ENCODE measurements at places on chromosomes 4 and X. TPM values are rescaled to one million over a fixed set of nuclear protein-coding genes. Genes with fewer than 3 reads are reported as not detected.

GRCh38 chrX:110796407-110796697 is 735 bp upstream of the CHRDL1 start:
- DNase-seq, result no peak

GRCh38 chrX:74534569-74535038 is 79.8 kb downstream of the RLIM start:
- DNase-seq, result no peak

DNA sequence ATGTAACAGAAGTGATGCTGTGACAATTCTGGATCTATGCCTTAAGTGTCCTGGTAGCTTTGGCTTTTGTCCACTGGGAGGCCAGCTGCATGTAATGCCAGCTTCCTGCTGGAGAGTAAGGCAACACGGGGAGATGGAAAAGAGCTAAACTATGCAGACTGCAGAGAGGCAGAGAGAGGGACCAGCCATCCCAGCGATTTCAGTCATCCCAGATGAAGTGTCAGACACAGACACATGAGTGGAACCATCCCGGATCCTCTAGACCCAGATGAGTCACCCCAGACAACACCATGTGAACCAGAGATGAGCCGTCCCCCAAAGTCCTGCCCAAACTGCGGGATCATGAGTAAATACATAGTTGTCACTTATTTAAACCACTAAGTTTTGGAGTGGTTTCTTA is 14.6 kb downstream of the SRPX start:
- DNase-seq, result no peak

GRCh38 chr4:6059375-6059805 is 41.2 kb upstream of the C4orf50 start:
- DNase-seq, result no peak

DNA sequence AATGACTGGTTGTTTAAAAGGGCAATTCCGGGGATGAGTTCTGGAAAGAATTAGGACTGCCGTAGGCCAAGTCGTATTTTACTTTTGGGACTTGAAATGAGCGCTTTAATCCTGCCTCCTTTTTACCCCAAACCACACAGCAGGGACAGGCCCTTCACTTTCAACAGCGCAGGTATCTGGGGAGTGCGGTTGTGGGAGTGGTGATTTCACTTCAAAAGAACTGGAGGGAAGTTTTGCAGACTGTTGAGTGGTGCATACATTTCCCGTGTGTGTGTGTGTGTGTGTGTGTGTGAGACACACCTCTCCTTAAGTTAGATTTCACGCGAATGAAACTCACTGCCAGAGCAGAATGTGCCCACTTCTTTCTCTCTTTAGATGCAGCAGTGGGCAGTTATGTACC is 2.8 kb downstream of the NHS start:
- no peak for DNase-seq

The ADH5 gene
- 94.3 TPM for total RNA-seq

Measured in lower leg skin (tissue), 4 donors.